ENCODE measurements at places on chromosomes 11 and 22. TPM values are rescaled to one million over a fixed set of nuclear protein-coding genes. Genes with fewer than 3 reads are reported as not detected.

The MMP1 gene
- 655 TPM for total RNA-seq

The ADM gene
- total RNA-seq: 177 TPM

The SCGB2A2 gene
- total RNA-seq: not detected

The OTOG gene
- total RNA-seq: not detected

The RAG1 gene
- total RNA-seq: 0.18 TPM

The TIGD3 gene
- total RNA-seq: 0.14 TPM

The MPPED2 gene
- total RNA-seq: not detected

The OR51F2 gene
- total RNA-seq: not detected

The BRSK2 gene
- 0.14 TPM for total RNA-seq

The GNG3 gene
- not detected for total RNA-seq

The MYOD1 gene
- not detected for total RNA-seq

The SRRD gene
- 9.2 TPM for total RNA-seq

The PKDREJ gene
- total RNA-seq: under 0.01 TPM

The MMP10 gene
- 1.2 TPM for total RNA-seq

The SLC5A1 gene
- not detected for total RNA-seq

The HIC2 gene
- 2.7 TPM for total RNA-seq

The NAALAD2 gene
- 0.14 TPM for total RNA-seq

The KCNJ11 gene
- not detected for total RNA-seq

The SAA4 gene
- total RNA-seq: not detected

The ADORA2A gene
- 0.71 TPM for total RNA-seq

The C11orf16 gene
- total RNA-seq: not detected

The IGLL1 gene
- total RNA-seq: not detected

The OR52E8 gene
- not detected for total RNA-seq
